ENCODE measurements at places on chromosomes 13 and 19.

DNA sequence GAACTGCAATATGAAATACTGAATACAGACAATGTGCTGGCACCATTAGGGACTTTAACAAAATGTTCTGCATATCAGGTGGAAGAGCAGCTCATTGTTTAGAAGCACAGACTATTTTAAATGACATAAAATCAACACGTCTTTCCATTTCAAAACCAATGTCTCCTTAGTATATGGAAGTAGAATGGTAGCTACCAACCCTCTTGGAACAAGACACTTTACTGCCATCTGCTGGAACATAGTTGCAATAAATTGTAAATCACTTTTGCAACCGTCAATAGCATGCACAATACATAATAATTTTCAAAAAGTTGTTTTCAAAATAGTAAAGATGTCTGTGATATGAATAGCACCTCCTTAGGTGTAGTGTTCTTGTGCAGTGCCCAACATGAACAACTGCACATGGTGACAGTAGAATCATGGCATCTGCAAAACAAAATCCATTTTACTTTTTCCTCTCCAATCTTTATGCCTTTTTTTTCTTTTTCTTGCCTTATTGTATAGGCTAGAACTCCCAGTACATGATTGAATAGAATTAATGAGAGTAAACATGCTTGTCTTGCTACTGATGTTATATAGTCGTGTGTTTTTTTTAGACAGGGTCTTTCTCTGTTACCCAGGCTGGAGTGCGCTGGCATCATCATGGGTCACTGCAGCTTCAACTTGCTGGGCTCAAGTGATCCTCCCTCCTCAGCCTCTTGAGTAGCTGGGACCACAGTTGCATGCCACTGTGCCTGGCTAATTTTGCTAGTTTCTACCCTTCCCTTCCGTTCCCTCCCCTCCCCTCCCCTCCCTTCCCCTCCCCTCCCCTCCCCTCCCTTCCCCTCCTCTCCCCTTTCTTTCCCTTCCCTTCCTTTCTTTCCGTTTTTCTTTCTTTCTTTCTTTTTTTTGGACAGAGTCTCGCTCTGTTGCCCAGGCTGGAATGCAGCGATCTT is 7.8 kb upstream of the LYPD5 start:
- DNase-seq = no peak

DNA sequence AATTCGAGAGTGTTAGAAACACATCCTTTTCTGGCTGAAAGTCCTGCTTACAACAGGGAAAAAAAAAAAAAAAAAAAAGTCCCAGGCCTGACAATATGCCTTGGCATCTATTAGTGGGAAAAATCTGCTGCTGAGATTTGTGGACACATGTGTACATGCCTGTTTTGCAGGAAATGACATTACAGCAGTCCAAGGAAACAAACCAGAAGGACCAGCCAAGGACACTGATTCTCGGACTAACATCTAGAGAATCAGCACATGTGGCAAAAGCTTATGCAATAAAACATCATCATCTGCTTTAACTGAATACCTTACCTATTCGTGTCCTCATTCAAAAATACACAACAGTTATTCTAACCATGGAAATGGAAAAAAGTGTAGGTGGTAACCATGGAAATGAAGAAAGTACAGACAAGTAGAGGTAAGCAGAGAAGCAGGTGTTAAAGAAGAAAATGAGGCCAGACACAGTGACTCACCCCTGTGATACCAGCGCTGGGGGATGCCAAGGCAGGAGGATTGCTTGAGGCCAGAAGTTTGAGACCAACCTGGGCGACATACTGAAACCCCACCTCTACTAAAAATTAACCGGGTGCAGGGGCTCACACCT is 9.4 kb upstream of the DPY19L3 start:
- DNase-seq = no peak

DNA sequence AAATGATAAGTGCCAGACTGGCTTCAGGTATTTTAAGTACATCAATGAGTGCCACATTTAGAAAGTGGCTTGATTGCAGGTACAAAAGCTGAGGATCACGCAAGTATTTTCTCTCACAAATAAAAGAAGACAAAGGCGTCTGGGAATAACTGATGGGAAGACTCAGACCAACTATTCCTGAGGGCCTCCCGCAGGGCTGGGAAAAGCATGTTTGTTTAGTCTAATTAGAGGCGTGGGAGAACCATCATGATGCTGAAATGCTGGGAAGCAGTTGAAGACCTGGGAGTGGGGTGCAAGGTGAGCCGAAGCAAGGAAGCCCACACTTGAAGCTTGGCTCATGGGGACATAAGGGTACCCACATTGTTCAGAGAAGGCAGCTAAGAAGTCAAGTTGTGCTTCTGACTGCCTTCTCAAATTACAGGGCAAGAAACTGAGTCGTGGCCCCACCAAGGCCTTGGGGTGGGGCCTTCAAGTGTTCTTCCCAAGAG is 536.0 kb downstream of the MYO16 start:
- DNase-seq = no peak

DNA sequence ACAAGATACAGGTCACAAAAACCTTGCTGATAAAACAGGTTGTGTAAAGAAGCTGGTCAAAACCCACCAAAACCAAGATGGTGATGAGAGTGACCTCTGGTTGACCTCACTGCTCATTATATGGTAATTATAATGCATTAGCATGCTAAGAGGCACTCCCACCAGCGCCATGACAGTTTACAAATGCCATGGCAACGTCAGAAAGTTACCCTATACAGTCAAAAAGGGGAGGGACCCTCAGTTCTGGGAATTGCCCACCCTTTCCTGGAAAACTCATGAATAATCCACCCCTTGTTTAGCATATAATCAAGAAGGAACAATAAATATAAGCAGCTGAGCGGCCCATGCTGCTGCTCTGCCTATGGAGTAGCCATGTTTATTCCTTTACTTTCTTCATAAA is 434.1 kb downstream of the ZNF536 start:
- no peak for DNase-seq

DNA sequence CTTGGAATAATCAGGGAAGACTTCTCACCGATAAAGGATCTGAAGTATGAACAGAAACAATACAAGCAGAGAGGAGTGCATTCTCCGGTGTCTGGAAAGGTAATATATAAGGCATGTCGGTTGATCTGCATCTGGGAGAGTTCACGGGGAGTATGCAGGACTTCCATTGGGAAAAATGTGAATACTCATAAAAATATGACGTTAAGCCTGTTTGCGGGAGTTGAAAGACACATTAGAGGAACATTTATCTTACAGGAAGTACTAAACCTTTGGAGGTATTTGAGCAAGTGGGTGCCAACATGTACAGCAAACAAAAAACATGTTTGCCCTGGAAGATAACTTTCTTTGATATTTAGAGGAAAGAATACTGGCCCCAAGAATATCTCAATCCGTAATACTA is 286.8 kb downstream of the SLITRK6 start:
- no peak for DNase-seq

- DNase-seq = peak; percentile 64
Measured at GRCh38 chr13:46896341-46897137, at the start of gene HTR2A. Gene HTR2A (minus strand): TSS chr13:46897053. CDS start chr13:46895906, 1,147 bp downstream.

DNA sequence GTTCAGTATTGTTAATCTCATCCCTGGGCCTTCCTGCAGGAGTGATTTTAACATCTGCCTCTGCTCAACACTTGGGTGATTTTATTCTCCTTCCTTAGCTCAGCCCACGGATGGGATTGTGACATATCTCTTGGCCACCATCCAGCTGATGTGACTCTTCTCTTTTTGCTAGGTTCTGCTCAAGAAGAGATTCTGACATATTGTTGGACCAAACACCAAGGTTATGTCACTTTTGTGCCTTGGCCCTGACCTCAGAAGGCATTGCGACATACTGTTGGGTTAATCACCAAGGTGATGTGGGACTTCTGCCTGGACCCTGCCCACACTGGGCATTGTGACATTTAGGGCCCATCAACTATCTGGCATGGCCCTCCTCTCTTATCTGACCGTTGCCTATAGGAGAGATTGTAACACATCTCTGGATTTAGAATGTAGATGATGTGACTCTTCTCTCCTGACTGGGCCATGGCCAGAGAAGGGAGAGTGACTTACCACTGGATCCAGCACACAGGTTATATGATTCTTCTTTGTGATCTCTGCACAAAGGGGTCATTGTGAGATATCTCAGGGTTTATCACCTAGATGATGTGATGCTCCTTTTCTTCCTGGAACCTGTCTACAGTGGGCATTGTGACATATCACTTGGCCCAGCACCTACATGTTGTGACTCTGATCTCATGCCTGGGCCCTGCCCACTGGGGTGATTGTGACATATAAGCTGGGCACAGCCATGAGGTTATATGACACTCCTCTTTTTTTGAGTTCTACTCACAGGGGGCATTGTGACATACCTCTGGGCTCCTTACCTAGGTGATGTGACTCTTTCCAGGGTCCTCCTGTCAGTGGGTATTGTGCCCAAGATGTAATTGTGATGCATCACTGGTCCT is 88.8 kb downstream of the ZNF429 start:
- no peak for DNase-seq

- DNase-seq = peak; percentile 73
Measured at GRCh38 chr19:36140304-36141038, 605 bp downstream of the CAPNS1 start.

DNA sequence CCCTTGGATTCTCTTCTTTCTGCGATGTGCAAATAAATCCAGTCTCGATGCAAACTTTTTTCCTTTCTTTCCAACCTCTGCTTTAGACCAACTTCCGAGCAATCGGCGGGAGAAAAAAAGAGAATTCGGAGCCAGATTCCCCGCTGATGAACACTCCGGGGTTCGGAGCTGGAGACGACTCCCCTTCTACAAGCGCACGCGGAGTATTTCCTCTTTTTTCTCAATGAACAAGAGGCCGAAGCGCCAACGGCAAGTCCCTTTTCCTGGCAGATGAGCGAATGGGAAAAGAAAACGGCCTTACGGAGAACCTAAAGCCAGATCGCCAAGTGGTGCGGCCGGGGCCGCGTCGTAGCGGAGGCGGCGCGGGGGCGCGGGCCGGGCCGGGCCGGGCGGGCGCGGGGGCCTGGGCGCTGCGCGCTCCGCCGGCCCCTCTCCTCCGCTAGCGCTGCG is 250 bp downstream of the SPRY2 start:
- DNase-seq = peak; percentile 68

GRCh38 chr19:17001603-17002183 is 24.9 kb downstream of the CPAMD8 start:
- DNase-seq = no peak

- peak; percentile 73 for DNase-seq
Measured at GRCh38 chr13:46126552-46127357, 21.9 kb upstream of the CPB2 start.

DNA sequence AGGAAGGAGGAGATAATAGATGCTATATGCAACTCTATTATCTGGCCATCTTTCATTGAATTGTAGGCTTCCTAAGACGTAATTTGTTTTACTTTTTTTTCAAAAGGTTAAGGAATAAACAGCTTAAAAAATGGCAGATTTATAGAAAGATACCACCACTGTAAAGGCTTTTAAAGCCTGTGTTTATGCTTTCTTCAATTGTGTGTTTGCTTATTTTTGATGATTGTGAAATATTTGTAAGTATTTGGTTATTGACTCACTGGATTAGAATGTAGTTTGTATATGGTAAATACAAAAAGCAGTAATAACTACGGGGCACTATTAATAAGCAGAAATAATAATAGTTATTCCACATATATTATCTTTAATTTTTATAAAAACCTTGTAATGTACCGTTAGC is 437.9 kb downstream of the KLF5 start:
- no peak for DNase-seq

DNA sequence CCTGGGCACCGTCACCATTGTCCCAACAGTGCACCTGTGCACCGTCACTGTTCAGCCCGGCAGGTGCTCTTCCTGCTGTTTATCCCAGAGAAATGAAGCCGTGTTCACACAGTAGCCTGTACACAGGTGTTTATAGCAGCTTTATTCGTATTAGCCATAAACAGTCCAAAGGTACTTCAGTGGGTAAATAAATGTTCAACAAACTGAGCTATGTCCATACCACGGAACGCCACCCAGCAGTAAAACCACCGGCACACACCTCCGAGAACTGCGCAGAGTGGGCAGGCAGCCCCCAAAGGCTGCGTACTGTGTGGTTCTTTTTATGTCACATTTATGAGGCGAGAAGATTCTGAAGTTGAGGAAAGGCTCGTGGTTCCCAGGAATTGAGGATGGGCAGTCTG is 44.9 kb upstream of the DCUN1D2 start:
- DNase-seq = peak; percentile 41

DNA sequence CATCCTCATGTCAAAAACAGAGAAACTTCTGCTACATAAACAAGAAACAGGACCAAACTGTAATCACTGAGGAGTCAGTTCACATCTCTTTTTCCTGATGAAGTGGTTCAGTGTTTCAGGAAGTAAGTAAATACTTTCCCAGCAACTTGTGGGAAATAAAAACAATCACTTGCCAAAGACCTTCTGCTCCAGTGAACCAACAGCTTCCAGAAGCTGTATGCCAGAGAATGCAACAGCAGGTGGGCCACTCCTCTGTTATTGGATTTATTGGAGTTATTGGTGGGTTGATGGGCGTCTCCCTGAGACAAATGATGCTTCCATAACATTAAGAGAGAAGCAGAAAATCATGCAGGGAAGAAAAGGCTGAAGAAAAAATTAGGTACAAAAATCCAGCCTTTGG is 9.9 kb downstream of the SLC6A16 start:
- no peak for DNase-seq

GRCh38 chr13:32164622-32165268 is 133.2 kb downstream of the FRY start:
- no peak for DNase-seq

GRCh38 chr19:16457195-16457953 is 14.4 kb downstream of the EPS15L1 start:
- DNase-seq = peak; percentile 65

- DNase-seq = no peak
Measured at GRCh38 chr13:45932676-45933075, 81.1 kb upstream of the SIAH3 start.

GRCh38 chr19:16821081-16821480 is 8.1 kb upstream of the SIN3B start:
- no peak for DNase-seq

DNA sequence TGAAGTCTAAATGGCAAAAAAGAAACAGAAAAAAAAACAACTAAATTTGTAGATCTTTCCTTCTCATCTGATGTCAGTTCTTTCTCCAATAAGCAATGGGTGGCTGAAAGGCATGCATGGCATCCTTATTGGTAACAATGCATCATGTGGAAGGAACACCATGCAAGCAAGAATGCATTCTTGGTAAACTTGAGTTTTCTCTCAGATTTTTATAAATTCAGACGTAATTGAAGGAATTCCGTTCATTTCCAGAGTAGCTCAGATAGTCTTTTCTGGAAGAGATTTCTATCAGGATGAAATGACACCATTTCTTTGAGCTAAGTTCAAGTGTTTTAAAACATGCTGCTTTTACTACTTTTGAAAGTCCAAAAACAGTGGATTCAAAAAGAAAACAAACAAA is 373.0 kb downstream of the COG6 start:
- no peak for DNase-seq

Measured in sciatic nerve (tissue), 2 donors.